ENCODE measurements at places on chromosomes 12 and 14. TPM values are rescaled to one million over a fixed set of nuclear protein-coding genes. Genes with fewer than 3 reads are reported as not detected.

DNA sequence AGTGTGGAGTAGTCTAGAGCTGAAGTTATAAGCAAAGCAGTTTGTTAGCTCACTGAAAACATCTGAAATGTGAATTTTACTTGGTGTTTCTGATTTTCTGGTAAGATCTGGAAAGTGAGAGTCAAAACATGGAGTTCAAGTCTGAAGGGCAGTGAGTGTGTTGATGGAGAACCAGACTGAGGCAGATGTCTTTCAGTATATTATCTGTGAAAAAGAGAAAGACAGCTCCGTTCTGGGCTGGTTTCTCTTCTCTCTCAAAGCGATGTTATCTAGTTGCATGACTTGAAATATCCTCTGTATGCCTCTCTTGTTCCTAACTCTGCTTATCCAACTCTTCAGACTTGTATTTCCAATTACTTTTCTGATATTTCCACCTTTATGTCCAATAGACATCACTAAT, 381.9 kb upstream of the RGS6 start:
- DNase-seq, result no peak
- no peaks in the 10 kb centered on the region for H3K36me3 ChIP-seq
- no peak overlapping the region for H3K4me3 ChIP-seq

DNA sequence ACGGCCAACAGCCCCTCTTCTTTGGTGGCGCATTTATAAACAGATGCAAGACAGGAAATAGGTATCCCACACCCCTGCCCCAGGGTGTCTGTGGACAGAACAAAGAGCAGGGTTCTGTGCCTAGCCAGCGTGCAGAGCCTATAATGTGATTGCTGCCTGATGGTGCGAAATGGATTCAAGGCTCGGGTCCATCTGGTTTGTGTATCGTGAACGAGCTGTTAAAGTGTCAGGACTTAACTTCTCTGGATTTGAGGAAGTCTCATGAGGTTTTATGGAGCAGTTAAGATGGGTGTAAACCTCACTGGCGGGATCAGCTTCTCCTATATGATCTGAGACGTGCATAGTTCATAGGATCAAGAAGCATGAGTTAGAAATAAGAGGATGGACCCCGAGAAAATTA, 388.7 kb upstream of the TBX3 start:
- no peak for DNase-seq
- H3K27me3 ChIP-seq, result no peaks in the 10 kb centered on the region
- no peak overlapping the region for H3K4me3 ChIP-seq
- no peak overlapping the region for H3K27ac ChIP-seq

DNA sequence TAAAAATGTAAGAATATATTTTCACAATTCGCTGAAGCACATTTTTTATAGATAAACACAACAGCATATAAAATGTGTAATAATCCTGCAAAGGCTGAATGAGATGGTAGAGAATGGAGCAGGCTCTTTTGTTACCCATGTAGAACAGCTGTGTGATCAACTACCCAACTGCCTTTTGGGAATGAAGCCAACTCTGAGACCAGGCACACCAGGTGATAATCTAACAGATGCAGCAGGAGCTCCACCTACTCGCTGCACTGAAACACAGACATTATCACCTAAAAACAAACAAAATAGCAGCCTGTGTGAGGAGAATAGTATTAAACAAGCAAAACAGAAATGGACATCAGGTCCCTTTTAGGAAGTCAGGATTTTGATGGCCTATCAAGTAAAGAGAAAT, 183.3 kb downstream of the CCDC59 start:
- no peaks in the 10 kb centered on the region for H3K36me3 ChIP-seq
- H3K27me3 ChIP-seq, result no peaks in the 10 kb centered on the region
- no peak overlapping the region for H3K27ac ChIP-seq

GRCh38 chr14:95067526-95067925, 89.8 kb downstream of the DICER1 start:
- no peak overlapping the region for H3K4me3 ChIP-seq
- 0 out of 2 replicates have a peak, but pooled peaks cover 7% of the 10 kb centered on the region for H3K27me3 ChIP-seq
- no peaks in the 10 kb centered on the region for H3K36me3 ChIP-seq
- H3K4me1 ChIP-seq, result no peaks in the 10 kb centered on the region

DNA sequence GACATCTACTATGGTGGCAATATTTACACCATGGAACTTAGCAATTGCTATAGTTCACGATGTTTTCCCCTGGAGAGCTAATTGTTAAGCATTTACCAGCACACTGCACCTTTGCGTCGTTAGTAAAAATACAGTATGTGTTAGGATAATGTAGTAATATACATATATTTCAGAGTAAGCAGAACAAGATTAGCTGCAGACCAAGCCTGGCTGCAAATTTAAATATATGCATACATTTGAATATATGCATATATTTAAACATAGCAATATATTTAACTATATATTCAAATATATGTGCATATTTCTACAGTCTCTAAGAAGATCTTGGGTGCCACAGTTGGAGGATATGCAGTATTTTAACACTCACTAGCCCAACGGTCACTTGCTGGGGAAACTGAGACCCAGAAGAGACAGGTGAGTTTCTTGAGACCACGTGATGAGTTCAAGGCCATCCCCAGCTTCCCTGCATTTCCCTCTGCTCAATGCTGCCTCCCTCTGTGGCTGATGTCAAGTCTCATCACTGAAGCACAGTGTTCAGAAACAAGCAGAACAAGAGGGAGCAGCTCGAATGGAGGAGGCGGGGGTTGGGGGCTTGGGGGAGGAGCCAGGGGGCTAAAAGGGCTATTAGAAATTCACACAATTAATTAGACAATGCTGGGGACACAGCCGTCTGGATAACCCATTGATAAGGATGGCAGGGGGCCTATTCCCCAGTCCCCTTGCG, 708.0 kb downstream of the MED13L start:
- H3K4me1 ChIP-seq, result no peaks in the 10 kb centered on the region
- DNase-seq, result no peak
- no peaks in the 10 kb centered on the region for H3K27me3 ChIP-seq
- H3K36me3 ChIP-seq, result no peaks in the 10 kb centered on the region
- no peak overlapping the region for H3K4me3 ChIP-seq
- H3K27ac ChIP-seq, result no peak overlapping the region

DNA sequence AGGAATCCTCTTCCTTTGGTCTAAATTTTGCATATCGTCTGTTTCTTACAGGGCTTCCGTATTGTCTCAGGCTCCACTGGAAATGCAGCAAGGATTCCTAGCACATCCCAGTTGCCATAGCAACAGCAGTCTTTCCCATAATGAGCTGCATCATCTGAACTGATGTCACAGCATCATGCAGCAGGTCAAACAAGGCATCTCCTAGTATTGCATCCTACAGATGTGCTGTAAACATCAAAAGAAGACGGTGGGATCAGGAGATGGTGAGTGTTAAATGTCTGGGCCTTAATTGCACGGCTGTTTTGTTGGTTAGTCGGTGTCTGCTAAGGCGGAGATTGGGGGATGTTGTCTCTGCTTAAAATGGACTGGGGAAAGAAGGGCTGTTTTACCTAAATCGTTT, at the start of gene AKAP6:
Gene AKAP6, plus strand, starts transcription at position 153 of the 400 bp plus-strand sequence. CDS start 104,196 bp downstream, outside the sequence.
- H3K27ac ChIP-seq, result no peak within 1 kb of the TSS
- no peak within 1 kb of the TSS for H3K4me3 ChIP-seq
- no peaks in the 10 kb centered on the region for H3K4me1 ChIP-seq
- no peaks in the 10 kb centered on the region for H3K27me3 ChIP-seq
- H3K36me3 ChIP-seq, result no peaks in the 10 kb centered on the region

DNA sequence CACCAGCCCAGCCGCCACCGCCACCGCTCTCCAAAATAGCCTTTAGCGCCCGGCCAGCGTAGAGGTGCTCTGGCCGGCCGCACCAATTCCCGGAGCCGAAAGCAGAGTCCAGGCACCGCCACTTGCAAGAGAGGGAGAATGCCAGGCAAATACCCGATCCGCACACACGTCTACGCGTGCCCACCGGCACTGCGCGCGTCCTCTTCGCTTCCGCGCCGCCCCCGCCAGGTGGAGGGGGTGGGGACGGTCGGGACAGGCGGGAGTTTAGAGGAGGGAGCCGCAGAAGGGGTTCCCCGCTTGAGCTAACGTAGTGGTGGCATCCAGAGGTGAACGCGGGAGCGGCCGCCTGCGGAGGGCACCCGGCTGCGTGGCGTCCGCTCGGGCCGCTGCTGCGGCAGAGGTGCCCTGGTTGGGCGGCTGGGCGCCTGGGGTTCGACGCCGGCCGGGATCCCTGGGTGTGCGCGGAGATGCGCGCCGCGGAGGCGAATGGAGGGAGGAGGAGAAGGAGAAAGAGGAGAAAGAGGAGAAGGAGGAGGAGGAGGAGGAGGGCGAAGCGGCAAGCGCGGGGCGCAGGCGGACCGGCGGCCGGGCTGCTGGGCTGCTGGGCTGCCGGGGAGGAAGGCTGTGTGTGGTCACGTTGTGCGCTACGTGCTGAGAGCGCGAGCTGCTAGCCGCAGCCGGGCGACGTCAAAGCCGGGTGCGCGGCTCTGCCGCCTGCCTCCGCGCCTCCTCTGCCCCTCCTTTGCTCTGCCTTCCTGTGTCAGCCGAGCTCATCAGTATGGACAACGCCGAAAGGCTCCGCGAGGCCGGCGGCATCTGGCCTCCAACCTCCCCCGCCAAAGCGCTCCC, at the start of gene MDGA2:
Gene MDGA2, minus strand, starts transcription at position 140 of the 849 bp plus-strand sequence.
- peak; percentile 29 for DNase-seq
- 0 out of 2 replicates have a peak within 1 kb of the TSS, but pooled peaks have one; percentile 7 for H3K4me3 ChIP-seq
- no peak within 1 kb of the TSS for H3K27ac ChIP-seq

DNA sequence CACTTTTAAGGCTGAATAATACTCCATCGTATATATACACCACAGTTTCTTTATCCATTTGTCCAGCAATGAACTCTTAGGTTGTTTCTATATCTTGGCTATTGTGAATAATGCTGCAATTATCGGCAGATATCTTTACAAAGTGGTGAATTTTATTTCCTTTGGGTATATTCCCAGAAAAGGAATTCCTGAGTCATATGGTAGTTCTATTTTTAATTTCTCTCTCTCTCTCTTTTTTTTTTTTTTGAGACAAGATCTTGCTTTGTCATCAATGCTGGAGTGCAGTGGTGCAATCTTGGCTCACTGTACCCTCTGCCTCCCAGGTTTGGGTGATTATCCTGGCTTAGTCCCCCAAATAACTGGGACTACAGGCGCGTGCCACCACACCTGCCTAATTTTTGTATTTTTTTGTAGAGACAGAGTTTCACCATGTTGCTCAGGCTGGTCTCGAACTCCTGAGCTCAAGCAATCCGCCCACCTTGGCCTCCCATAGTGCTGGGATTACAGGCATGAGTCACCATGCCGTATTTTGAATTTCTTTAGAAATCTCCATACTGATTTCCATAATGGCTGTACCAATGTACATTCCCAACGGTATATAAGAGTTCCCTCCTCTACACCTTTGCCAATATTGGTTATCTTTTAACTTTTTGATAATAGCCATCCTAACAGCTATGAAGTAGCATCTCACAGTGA, 98.4 kb downstream of the EFCAB11 start:
- H3K27ac ChIP-seq, result peak overlapping the region; percentile 72
- no peaks in the 10 kb centered on the region for H3K27me3 ChIP-seq
- H3K4me1 ChIP-seq, result peaks cover 27% of the 10 kb centered on the region
- peak overlapping the region; percentile 37 for H3K4me3 ChIP-seq
- H3K36me3 ChIP-seq, result no peaks in the 10 kb centered on the region
- DNase-seq, result peak; percentile 86

DNA sequence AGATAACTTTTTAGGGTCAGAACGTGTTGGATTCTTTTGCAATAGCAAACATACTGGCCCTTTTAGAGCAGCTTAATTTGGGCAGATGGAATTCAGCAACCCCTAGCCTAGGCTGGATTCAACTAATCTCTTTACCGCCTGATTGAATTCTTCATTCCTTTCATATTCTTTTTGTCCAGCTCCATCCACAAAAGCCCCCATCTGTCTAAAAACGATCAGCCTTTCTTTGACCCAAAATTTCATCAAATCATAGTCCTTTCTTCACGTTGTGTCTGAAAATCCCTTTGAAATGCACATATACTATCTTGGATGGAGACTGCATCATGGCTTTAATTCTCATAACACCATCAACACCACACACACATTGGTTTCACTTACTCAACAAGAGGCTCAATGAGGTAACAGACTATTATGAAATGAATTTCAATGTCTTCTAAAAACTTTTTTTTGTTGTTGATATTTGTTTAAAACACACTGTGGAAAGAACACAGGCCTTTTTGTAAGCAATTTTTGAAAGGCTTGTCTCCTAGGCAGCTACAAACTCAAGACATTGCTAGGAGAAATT, 128.0 kb upstream of the EEA1 start:
- H3K4me1 ChIP-seq, result no peaks in the 10 kb centered on the region
- no peaks in the 10 kb centered on the region for H3K36me3 ChIP-seq
- DNase-seq, result no peak
- no peak overlapping the region for H3K4me3 ChIP-seq
- no peak overlapping the region for H3K27ac ChIP-seq

GRCh38 chr14:67698179-67698578, 2.6 kb upstream of the RDH11 start:
- H3K27me3 ChIP-seq, result no peaks in the 10 kb centered on the region
- H3K4me3 ChIP-seq, result no peak overlapping the region
- no peak overlapping the region for H3K27ac ChIP-seq
- no peak for DNase-seq

DNA sequence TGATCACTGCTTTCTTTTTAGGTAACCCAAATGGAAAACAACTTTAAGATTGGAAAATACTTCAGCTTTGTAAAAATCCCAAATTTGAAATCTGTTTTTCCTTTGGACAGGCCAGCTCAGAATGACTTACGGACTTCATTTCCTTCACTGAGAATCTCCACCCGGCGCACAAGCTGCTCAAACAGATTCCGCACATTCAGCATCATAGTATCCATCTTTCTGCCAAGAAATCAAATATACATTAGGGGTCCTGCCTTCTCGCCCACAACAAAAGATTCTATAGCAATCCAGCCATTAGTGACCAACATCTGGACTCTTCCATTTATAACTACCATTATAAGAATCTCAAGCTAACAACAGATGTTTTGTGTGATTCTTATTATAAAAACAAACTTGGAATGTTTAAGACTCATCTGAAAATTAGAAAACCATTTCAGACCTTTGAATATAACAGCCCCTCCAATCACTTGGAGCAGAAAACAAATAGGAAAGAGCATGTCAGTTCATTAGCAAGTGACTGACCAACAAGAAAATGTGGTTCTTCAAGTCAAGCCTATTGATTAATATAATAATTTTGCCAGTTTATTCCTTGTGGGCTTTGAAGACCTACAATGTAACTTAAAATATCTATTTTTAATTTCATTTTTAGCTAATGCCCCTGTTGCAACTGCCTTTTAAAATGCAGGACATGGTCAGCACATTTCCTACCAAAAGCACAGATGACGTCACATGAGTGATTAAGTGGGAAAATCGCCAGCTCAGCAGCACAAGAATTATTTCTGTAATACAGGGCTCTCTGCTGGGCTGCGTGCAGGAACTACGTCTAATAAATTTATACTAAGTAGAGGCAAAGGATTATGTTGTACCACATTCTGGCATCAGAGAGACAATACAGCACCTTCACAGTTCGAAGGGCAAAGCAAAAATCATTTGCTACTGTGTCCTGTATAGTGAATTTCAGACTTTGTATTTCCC, 8.5 kb downstream of the RACGAP1 start:
- H3K36me3 ChIP-seq, result no peaks in the 10 kb centered on the region
- peak overlapping the region; percentile 52 for H3K4me3 ChIP-seq
- H3K27me3 ChIP-seq, result no peaks in the 10 kb centered on the region
- peaks cover 23% of the 10 kb centered on the region for H3K4me1 ChIP-seq
- peak overlapping the region; percentile 81 for H3K27ac ChIP-seq
- peak; percentile 96 for DNase-seq

GRCh38 chr12:18383203-18383602, 121.9 kb downstream of the PIK3C2G start:
- peak overlapping the region; percentile 43 for H3K4me3 ChIP-seq
- peaks cover 26% of the 10 kb centered on the region for H3K4me1 ChIP-seq
- peak; percentile 85 for DNase-seq
- no peaks in the 10 kb centered on the region for H3K36me3 ChIP-seq
- no peaks in the 10 kb centered on the region for H3K27me3 ChIP-seq

GRCh38 chr12:120483621-120484020, 12.3 kb upstream of the DYNLL1 start:
- H3K27me3 ChIP-seq, result no peaks in the 10 kb centered on the region
- H3K27ac ChIP-seq, result no peak overlapping the region

SIX1 gene
- 11.7 TPM for total RNA-seq

CLEC1A gene
- not detected for total RNA-seq

All from GM23248 (cell line).